ENCODE measurements at places on chromosomes 12 and 14.

- DNase-seq = no peak
Observed at GRCh38 chr14:63735720-63736119, 7.9 kb upstream of the SGPP1 start.

- DNase-seq = no peak
Observed at GRCh38 chr12:49019120-49019430, 499 bp upstream of the PRKAG1 start.

DNA sequence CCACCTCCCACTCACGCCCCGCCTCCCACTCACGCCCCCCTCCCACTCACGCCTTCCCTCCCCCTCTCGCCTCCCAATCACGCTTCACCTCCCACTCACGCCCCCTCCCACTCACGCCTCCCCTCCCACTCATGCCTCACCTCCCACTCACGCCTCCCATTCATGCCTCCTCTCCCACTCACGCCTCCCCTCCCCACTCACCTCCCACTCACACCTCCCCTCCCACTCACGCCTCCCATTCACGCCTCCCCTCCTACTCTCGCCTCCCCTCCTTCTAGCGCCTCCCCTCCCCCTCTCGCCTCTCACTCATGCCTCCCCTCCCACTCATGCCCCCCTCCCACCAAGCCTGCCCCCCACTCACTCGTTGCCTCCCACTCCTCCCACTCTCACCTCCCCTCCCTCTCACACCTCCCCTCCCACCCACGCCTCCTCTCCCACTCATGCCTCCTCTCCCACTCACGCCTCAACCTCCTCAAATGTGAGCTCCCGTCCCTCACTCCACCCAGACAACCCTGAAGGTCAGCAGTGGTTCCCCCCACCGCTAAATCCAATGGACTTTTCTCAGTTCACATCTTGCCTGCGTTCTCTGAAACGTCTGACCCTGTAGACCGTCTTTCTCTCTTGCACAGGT lies 39.8 kb downstream of the TMEM63C start:
- no peak for DNase-seq

GRCh38 chr14:45065540-45065939 lies 18.4 kb upstream of the PRPF39 start:
- no peak for DNase-seq

- no peak for DNase-seq
Observed at GRCh38 chr12:21690704-21691368, 33.2 kb upstream of the LDHB start.
